ENCODE measurements at places on chromosomes 13 and 19.

GRCh38 chr19:1103132-1103707 is 574 bp upstream of the GPX4 start:
- DNase-seq = no peak

- no peak for DNase-seq
These were observed 611.4 kb downstream of the PCDH9 start for GRCh38 chr13:66618702-66619101.

DNA sequence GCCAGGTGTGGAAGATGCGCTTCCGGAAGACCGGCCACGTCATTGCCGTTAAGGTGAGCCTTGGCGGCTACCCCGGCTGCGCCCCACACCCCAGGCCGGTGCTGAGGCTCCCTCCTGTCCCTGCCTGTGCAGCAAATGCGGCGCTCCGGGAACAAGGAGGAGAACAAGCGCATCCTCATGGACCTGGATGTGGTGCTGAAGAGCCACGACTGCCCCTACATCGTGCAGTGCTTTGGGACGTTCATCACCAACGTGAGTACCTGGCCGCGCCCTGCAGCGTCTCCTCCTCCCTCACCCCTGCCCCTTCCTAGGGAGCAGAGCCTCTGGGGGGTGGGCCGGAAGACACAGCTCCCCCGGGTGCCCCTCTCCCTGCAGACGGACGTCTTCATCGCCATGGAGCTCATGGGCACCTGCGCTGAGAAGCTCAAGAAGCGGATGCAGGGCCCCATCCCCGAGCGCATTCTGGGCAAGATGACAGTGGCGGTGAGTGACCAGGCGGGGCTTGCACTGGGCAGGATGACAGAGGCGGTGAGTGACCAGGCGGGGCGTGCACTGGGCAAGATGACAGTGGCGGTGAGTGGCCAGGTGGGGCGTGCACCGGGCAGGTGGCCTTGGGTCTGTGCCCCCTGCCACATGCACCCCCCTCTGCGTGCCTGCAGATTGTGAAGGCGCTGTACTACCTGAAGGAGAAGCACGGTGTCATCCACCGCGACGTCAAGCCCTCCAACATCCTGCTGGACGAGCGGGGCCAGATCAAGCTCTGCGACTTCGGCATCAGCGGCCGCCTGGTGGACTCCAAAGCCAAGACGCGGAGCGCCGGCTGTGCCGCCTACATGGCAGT is 4.1 kb upstream of the TGFBR3L start:
- no peak for DNase-seq

DNA sequence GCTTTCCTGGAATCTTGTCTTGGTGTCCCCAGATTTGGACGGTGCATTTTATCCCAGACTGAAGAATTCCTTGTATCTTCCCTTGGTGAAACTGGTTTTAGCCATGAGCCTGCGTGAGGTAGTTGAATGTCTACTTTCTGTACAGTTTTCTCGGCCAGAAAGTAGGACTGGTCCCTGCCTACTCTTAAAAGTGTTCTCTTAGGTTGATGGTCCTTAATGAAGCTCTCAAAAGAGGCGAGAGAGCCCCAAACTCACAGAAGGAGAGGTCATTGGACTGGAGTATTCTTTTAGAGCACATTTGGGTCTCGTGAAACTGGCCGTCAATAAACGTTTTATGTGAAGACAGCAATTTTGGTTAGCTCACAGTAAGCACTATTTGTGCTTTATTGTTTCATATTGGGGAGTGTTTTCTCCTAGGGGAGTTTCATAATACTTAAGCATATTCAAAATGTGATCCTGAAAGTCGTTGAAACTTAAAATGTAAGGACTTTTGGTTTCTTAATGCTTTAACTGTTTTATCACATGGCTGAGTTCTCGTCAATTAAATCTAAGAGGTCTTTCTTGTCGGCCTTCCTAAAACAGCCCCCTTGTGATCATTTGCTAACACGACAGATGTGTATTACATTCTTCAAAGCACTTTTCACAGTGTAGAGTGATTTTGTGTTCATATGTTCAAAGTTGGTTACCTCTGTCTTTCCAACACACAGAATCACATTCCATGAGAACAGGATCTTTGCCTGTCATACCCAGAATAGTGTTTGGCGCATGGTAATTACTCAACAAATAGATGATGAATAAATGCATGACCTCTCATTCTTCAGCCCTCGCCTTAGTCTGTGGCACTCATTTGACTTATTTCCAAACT is 889 bp downstream of the GTF2F2 start:
- no peak for DNase-seq

DNA sequence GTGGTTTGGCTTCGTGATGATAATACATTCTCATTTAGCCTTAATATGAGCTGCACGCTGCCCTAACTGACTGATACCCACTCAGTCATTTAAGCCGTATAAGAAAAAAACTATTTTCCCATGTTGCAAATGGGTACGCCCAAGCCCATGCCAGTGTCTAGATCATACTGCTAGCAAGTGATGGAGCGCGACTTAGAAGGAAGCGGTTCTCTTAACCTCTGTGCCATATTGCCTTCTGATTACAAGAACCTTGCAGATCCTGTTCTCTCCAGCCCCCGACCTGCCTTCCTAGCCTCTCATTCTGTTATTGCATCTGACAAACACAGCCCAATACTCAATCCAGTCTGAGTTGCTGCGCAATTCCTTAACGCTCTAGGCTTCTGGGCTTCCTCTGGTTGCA is 603 bp downstream of the GPALPP1 start:
- no peak for DNase-seq

DNA sequence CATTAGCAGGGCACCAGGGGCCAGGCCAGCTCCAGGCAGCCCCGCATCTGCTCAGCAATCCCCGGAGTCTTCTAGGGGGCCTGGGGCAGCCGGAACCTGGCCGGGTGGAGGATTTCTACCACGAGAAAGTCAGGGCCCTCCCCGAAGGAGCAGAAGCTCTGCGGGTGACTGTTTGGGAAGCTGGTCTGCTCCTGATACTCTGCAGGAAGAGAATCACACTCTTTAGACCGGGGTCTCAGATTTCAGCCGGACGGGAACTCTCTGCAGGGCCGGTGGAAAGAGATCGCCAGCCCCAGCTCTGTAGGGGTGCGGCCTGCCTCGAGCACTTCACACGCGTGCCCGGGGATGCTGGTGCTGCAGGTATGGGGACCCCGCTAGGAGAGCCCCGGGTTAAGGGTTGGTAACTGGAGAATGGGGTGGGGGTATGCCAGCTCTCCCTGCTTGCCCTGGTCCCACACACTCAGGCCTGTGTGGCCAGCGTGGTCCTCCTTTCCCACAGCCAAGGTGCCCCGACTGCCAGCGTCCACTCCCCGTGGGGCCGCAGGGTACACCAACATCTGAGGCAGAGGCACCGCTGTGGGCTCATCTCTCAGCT is 20.1 kb downstream of the RASA3 start:
- no peak for DNase-seq

DNA sequence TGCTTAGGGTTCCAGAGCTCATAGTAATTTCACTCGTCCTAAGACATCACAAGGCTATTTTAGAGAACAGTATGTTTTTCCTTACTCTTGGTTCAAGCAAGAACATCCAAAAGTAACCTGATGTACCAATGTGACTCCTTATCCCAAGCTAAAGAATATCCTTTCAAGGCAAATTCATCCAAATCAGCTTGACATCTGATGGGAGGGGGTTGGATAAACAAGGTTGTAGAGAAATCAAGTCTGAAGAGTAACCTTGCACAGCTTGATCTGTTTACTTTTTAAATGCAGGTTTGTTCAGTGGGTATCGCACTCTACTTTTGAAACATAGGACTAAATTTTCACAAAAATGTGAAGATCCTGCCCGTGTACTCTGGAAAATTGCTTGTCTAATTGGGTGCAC is 201.2 kb downstream of the GGACT start:
- DNase-seq = no peak

GRCh38 chr13:93745884-93746283 is 519.3 kb downstream of the GPC6 start:
- no peak for DNase-seq

- no peak for DNase-seq
These were observed 92.1 kb downstream of the ATP11A start for GRCh38 chr13:112781881-112782361.

GRCh38 chr13:30039511-30039911 is 189.1 kb upstream of the UBL3 start:
- no peak for DNase-seq

DNA sequence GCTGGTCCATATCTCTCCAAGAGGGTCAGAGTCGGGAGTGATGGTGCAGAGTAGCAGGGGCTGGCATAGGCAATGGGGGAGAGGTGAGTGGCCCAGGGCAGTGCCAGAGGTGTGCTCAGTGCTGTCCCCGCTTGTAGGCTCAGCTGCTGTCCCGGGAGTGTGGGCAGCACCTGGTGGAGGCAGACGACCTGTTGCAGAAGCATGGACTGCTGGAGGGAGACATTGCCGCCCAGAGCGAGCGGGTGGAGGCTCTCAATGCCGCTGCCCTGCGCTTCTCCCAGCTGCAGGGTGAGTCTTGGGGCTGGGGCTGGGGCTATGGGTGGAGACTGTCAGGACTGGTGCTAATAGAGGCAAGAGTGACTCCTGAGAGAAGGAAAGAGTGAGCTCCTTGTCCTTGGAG is 39.3 kb downstream of the SPTBN4 start:
- no peak for DNase-seq

DNA sequence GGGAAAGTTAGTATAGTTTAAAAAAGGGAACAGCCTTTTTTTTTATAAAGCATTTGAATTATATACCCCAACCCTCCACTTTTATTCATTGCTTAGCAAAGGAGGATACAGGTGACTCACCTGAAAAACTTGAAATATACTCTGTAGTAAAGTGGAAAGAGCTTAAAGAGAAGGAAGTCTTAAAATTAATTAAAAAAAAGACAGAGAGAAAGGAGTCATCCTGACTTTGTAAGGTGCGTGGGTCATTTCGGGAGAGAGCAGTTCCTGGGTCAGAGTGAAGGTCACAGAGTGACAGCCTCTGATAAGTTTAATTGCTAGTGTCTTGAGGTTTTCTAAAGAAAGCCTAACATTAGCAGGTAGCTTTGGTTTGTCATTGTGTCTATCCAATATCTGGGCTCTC is 310.3 kb downstream of the KLF5 start:
- DNase-seq = no peak

GRCh38 chr13:73142071-73142470 is 83.3 kb downstream of the KLF5 start:
- no peak for DNase-seq

- DNase-seq = no peak
These were observed 638.8 kb upstream of the SLITRK6 start for GRCh38 chr13:86438034-86438433.

DNA sequence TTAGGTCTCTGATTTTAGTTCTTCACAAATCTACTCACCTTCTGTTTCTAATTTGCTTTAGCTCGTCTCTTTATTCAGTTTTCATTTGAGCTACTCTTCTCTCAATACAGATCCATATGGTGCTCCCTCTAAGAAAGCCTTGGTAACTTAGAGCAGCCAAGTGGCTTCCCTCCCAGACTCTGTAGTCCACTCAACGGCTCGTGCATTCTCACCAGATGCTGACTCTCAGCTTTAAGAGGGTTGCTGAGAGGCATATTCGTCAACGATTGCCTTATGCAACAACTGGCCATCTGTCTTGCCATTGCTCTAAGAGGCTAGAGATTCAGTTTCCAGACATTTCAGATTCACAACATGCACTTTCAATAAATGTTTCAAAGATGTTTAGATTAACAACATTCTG is 785.8 kb upstream of the SLC10A2 start:
- DNase-seq = no peak

GRCh38 chr13:113862931-113863523 is 849 bp downstream of the GAS6 start:
- no peak for DNase-seq

DNA sequence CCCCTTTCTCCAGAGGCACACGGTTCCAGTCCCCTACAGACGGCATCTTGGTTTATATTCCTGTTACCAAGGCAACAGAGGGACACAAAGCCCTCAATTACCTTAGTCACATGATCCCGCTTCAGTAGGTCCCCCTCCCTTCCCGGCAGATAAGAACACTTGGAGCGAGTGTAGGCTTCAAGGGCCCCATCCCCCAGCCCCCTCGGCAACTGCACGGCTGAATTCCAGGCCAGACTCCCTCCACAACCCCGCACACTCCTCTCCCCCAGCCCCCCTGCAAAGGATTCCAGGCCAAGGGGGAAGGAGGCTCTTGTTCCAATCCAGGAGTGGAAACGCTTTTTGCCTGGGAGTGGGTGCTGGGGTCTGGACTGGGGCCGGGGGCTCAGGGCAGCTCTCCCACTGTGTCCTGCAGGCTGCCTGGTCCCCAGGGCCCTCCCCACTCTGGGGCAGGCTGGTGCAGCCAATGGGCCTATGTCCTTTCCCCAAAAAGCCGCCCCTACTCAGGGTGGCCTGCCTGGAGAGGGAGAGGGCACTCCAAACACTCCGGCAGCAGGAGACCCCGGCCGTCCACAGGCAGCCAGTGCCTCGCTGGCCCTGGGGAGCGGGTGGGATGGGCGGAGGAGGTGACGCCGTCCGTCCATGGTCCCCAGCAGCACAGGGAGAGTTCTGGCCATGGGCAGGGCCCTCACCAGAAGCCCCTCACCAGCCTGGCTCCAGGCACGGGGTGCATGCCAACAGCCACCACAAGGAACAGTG is 62.6 kb downstream of the MLLT1 start:
- DNase-seq = no peak

- DNase-seq = no peak
These were observed 22.3 kb upstream of the TNFSF11 start for GRCh38 chr13:42551611-42552010.

- peak; percentile 25 for DNase-seq
These were observed 344 bp downstream of the NHLRC3 start for GRCh38 chr13:39038569-39039030.

GRCh38 chr19:46551164-46551563 is 50.0 kb upstream of the CALM3 start:
- DNase-seq = no peak

- no peak for DNase-seq
These were observed 813 bp downstream of the ZNF296 start for GRCh38 chr19:45075301-45076028.

- no peak for DNase-seq
These were observed 448.9 kb downstream of the DCT start for GRCh38 chr13:94030415-94031119.

DNA sequence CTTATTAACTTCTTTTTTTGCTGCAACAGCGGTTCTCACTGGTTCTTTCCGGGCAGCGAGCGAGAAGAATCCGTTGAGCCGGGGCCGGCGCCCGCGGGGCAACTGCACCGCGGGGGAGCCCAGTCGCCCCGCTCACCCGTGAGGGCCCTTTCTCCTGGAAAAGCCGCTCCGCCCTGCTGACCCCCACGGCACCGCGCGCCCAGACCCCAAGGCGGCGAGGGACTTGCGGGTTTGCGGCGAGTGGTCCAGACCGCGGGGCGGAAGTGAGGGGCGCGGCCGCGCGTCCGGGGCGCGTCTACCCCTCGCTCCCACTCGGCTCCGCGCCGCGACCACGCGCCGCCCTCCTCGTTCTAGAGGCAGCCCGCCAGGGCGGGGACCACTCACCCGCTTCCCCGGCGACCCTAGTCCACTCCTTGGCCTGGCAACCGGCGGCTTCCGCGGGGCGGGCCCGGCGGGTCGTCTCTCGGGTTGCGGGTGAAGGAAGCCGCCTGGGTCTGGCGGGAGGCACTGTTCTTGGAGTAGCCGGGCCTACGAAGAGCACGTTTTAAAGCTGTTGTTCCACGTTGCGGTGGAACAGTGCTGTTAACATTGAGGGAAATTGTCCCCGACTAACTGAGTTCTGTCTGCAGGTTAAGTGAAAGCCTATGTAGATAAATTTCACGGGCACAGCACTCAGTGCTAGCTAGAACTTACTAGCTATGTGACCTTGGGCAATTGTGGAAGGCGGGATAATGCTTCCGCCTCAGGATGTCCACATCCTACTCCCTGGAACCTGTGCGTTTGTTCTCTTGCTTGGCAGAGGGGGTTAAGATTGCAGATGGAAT is at the start of gene NEK3:
TSS of gene NEK3 (minus strand) at position 439 of the 824 bp plus-strand sequence. CDS start 3,406 bp downstream, outside the sequence.
- DNase-seq = peak; percentile 47

Measured in activated gamma-delta T cell (primary cell).